ENCODE measurements at places on chromosomes 11 and 22. TPM values are rescaled to one million over a fixed set of nuclear protein-coding genes. Genes with fewer than 3 reads are reported as not detected.

The DDX25 gene
- total RNA-seq = not detected

The DCHS1 gene
- total RNA-seq = 0.07 TPM

The TMEM191C gene
- total RNA-seq = 1.4 TPM

The RNF169 gene
- 4.5 TPM for total RNA-seq

The RBMXL2 gene
- not detected for total RNA-seq

The FOXR1 gene
- total RNA-seq = not detected

The RCOR2 gene
- total RNA-seq = 1.1 TPM

The GGT5 gene
- 4.6 TPM for total RNA-seq

The KDELR3 gene
- total RNA-seq = 17.9 TPM

The NPAS4 gene
- total RNA-seq = not detected

The KRTAP5-8 gene
- not detected for total RNA-seq
